Dorsolateral prefrontal cortex (tissue), 122 donors: ENCODE measurements at places on chromosomes 11 and 22.

GRCh38 chr11:129731316-129731715 is 84.3 kb upstream of the TMEM45B start:
- no peak for DNase-seq

DNA sequence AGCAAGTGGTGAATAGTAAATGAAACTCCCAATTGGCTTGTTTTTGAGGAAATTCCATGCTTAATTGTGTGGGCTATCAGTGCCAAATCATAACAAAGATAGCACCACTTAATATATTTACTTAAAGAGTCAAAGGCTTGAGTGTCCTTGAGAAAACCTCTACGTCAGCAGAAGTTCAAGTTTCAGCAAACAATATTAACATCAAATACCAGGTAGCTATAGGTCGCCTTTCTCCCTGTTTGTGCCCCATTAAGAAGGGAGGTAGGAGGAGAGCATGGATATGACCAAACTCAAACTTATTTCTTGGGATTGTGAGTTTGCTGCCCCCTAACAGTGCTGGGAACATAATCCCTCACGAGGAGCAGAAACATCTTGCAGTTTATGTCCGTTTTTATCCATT is 105.6 kb upstream of the SYN3 start:
- DNase-seq, result no peak

GRCh38 chr11:9772218-9772617 is 108.3 kb downstream of the SWAP70 start:
- DNase-seq, result no peak

GRCh38 chr11:93512073-93512475 is 31.1 kb downstream of the SMCO4 start:
- no peak for DNase-seq

DNA sequence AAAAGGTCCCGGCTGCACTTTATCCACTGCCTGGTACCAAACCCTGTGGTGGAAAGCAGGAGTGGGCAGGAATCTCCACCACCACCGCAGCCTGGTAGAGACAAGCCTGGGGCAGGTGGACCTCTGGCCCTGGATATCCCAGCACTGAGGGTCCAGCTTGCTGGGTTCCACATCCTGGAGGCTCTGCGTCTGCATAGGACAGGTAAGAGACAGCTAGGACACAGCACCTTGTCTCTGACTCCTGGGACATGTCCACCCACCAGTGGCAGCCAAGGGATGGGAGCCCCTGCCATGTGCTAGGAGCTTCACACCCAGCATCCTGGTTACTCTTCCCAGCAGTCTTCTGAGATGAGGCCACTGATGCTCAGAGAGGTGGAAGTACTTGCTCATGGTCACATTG is 105.5 kb downstream of the MYO18B start:
- no peak for DNase-seq

GRCh38 chr11:27253224-27253623 is 109.8 kb downstream of the CCDC34 start:
- no peak for DNase-seq

DNA sequence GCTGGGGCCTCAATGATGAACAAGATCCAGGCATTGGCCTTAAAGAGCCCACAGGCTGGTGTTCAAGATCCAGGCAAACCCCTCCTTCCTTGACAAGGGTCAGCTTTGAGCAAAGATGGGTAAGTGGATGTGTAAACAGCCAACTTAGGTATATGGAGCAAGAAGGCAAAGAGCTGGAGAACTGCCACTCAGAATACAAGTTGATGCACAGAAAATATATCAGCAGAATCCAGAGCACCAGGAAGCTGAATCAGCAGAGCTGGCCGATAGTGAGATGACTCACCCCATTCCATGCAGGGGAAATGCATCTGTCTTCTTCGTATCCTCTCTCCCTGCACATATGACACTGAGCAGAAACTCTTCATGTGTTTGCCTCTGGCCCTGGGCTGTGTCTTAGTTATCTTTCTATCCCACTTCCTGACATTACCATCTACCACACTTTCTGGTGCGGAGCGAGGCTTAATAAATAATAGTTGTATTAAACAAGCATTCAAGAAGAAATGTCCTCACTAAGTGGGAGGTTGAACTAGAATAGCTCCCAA is 57.8 kb downstream of the ENDOD1 start:
- DNase-seq, result peak; percentile 82
